ENCODE measurements at places on chromosomes 16 and 17.

- no peak for DNase-seq
Measured at GRCh38 chr16:78762222-78762621, 662.8 kb downstream of the WWOX start.

DNA sequence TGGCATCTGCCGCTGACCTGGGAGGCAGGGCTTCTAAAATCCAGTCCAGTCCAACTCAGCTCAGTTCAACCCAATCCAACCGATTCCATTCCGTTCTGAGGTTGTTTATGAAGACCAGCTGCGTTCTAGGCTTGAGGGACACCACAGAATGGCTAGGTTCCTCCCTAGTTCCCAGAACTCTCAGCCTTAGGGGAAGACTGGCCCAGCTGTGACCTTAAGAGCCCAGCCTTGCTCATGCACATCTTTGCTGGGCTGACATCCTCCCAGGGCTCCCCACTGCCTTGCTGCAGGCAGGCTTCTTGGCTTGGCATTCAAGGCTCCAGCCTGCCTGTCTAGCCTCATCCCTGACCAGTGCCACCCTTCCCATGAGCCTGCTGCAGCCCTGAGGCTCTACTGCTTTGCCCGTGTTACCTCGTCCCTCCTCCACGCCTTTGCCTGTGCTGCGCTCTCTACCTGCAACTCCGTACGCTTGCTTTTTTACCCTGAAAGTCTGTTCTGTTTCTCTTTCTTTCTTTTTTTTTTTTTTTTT lies 7.9 kb downstream of the SLC12A3 start:
- no peak for DNase-seq

GRCh38 chr16:89705006-89705405 lies 3.5 kb upstream of the SPATA2L start:
- DNase-seq, result no peak

GRCh38 chr17:67272312-67273047 lies 27.5 kb upstream of the HELZ start:
- no peak for DNase-seq

DNA sequence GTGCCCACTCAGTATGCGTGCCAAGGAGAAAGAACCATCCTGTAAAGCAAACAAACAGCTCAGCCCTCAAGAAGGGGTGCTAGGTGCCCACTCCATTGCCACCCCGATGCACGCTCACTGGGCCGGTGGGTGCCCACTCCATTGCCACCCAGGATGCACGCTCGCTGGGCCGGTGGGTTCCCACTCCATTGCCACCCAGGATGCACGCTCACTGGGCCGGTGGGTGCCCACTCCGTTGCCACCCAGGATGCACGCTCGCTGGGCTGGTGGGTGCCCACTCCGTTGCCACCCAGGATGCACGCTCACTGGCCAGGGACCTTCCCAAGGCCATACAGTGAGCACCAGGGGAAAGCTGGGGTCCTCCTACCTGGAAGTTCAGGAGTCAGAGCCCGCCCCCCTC lies 28.1 kb downstream of the HASPIN start:
- DNase-seq, result no peak

DNA sequence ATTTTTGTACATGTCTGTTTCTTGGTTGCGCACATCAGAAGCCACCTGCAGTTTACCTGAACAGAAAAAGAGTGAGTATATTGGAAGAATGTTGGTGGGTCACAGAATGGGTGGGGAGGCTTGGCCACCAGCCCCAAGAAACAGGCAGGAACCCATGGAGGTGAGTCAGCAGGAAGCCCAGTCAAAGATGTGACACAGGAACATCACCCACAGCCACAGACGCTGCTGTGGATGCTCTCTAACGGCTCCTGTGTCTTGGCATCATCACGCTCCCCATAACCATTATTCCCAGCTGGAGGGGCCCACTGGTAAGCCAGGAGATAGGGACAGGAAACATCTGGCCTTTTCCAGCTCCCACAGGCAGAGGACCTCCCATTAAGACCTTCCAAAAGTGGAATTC lies 94.0 kb upstream of the WSB1 start:
- DNase-seq, result no peak

GRCh38 chr16:11225677-11226549 lies 30.1 kb downstream of the SOCS1 start:
- DNase-seq, result no peak

DNA sequence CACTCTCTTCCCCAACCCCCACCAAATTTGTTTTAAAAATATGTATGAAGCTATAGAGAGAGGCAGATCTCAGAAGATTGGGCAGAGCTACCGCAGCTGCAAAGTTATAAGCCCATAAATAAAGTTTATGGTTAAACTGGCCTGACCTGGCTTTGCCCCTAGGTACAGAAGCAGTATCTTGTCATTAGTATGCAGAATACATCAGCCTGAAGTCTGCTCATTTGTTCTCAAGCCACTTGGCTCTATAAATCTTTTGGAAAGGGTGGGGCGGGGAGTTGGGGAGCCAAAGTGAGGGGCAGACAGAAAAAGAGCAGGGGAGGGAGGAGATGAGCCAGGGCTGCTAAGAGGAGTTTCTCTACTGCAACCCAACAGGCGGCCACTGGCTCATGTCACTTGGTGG lies 113.2 kb downstream of the SOX9 start:
- DNase-seq, result no peak

DNA sequence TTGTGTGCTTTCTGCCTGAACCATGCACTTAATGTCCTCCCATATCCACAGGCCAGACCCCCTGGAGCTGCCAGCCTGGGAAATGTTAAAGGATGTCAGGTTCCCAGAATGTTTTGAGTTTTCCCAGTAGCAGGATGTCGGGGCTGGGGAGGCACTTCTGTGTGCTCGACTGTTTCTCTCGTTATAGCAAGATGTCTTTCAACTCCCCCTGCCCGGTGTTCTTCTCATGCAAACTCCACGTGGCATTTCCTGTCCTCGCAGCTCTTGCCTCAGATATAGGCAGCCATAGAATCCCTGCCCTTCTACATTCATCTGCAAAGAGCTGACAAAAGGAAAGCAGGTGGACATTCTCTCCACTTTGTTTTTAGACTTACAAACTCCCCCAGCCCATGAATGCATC lies 457.2 kb upstream of the CDH11 start:
- no peak for DNase-seq

- DNase-seq, result no peak
Measured at GRCh38 chr16:66258916-66259845, 107.3 kb upstream of the CDH5 start.

DNA sequence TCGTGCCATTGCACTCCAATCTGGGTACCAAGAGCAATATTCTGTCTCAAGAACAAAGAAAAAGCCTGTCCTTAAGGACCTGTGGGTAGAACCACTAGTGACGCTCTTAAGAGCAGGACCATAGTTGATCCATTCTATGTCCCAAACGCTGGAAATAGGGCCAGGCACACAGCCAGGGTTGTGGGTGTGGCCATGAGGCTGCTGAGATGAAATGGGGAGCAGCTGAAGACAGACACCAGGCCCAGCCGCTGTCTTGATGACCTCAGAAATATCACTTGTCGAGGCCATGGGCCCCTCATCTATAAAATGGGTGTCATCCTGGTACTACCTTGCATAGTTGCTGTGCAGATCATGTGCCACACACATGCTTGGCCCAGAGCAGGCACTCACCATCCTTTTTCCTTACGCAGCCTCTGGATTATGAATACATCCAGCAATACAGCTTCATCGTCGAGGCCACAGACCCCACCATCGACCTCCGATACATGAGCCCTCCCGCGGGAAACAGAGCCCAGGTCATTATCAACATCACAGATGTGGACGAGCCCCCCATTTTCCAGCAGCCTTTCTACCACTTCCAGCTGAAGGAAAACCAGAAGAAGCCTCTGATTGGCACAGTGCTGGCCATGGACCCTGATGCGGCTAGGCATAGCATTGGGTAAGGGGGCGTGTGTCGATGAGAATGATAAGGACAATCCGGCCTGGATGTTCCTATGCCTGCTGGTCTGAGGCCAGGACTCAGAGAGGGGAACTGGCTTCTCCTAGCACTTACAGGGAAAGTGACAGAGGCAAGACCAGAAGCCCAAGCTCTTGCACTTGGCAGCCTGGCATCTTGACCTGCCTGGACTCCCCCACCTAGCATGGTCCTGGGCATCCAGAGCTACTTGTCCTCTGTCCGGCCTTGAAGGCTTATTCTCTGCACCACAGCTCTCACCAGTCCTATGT lies 25.5 kb downstream of the CDH5 start:
- DNase-seq, result no peak

GRCh38 chr16:80265624-80266306 lies 275.0 kb upstream of the DYNLRB2 start:
- DNase-seq, result no peak

DNA sequence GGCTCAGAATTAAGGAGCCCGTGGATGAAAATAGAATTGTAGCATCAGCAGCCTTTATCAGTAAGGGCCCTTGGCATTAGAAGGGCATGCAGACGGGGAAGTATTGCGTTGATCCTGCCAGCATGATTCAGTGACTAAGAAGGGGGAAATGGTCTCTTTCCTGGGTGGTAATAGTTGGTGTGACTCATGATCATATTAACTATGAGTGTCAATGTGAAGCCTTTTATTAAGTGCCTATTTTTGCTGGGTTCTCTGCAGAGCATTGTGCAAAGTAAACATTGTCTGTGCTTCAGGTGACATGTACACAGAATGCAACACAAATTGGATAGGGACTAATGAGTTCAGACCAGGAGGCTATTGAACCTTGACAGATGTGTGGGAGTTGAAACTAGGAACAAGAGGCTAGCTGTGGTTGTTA lies 24.5 kb downstream of the RCVRN start:
- no peak for DNase-seq

GRCh38 chr17:74633326-74633725 lies 9.8 kb upstream of the CD300E start:
- DNase-seq, result no peak

- DNase-seq, result no peak
Measured at GRCh38 chr17:43545383-43545632, 832 bp downstream of the ETV4 start.

- no peak for DNase-seq
Measured at GRCh38 chr16:58148526-58148925, 19.3 kb upstream of the CFAP20 start.

- DNase-seq, result no peak
Measured at GRCh38 chr17:2484876-2485275, 26.8 kb downstream of the METTL16 start.

GRCh38 chr16:8863594-8864424 lies 5.0 kb downstream of the CARHSP1 start:
- DNase-seq, result no peak

DNA sequence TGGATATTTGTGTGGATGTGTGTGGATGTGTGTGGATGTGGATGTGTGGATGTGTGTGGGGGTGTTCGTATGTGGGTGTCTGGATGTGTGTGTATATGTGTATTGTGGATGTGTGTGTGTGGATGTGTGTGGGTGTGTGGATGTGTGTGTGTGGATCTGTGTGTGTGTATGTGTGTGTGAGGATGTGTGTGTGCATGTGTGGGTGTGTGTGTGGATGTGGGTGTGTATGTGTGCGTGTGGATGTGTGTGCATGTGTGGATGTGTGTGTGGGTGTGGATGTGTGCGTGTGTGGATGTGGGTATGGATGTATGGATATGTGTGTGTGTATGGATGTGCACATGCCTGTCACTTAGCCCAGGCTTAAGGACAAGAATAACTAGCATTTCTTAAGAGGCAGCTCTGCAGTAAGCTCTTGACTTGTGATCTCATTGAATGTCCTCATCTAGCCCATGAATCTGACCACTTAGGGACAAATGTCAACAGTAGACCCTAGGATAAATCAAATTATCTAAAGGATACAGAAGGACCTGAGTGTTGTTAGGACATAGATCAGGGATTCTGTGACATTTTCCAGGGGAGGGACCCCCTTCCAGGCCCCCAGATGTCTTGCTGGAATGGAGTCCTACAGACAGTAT lies 83.5 kb downstream of the BMERB1 start:
- DNase-seq, result no peak

GRCh38 chr17:57308543-57309186 lies 52.3 kb downstream of the MSI2 start:
- no peak for DNase-seq

- no peak for DNase-seq
Measured at GRCh38 chr17:80953471-80954315, 37.9 kb upstream of the CHMP6 start.

DNA sequence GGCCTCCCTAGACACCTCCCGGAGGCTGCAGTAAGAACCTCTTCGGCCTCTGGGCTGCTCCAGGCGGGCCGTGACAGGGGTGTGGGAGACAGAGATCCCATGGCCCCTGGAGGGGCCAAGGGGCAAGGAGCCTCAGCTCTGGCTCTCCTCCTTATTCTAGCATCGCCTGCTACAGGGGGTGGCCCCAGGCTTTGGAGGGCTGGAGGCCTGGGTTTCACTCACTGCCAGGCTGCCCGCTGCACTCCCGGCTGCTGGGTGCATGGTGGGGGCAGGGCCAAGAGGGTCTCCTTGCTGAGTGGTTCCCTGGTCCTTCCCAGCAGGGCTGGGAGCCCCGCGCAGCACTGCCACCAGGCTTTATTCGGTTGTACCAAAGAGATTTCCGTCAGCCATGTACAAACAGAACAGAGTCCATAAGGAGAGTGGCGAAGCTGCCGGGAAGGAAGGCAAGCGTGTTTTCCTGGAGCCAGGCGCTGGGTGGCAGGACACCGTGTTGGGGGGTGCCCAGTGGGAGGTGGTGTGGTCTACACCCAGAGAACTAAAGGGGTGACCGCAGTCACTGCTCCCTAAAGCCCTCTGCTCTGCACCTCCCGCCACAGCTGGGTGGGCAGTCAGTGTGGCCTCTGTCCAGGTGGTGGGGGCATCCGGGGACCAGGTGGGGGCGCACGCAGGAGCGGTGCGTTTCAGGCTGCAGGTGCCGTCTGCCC lies 2.0 kb downstream of the NPB start:
- no peak for DNase-seq

GRCh38 chr16:16189842-16190241 lies 33.5 kb downstream of the ABCC6 start:
- no peak for DNase-seq

GRCh38 chr17:4438162-4438944 lies 4.6 kb downstream of the SPNS3 start:
- DNase-seq, result no peak

DNA sequence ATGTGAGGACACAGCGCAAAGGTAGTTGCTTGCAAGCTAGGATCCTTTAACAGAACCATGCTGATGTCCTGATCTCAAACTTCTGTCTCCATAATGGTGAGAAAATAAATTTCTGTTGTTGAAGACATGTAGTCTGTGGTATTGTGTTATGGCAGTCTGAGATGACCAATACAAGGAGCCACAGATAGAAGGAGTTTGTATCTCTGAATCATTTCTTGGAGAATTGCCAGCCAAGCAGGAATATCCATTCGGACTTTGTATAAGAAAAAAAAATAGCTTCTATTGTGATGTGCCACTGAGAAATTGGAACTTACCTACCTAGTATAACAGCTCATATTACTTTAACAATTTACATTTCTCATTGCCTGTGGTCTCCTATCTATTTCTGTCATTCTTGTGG lies 447.6 kb upstream of the CA10 start:
- no peak for DNase-seq

GRCh38 chr16:48811478-48811877 lies 201.5 kb upstream of the N4BP1 start:
- DNase-seq, result no peak

All from CD4-positive, alpha-beta T cell treated with Interleukin-4 for 1 hour (primary cell).